H1 (cell line): ENCODE measurements at places on chromosomes 11 and 22. TPM values are rescaled to one million over a fixed set of nuclear protein-coding genes. Genes with fewer than 3 reads are reported as not detected.

DNA sequence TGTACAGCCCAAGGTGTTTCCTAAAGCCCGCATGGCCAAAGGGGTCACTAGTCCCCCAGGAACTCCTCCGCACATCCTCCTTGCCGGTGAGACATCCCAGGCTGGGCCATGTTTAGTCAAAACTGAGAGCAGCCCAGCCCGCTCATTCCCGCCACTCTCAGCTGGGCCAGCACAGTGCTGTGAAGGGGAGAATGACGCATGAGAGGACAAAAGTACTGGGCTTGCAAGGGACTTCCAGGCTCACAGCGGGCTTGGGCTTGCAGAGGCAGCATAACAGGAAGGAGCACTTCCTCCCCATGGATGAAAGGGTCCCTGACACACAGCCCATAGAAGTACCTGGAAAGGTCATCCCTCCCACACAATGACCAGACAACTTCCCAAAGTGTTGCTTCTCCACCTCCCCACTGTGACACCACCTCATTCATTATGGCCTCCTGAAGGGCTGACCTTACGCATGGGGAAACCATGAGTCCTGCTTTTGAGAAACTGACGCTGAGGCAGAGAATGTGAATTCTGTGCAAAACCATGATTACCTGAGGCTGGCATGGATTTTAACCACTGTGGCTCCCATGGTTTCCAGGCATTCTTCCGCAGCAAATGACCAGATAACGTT is 19.1 kb downstream of the ETS1 start:
- no peak overlapping the region for H3K27ac ChIP-seq
- no peak overlapping the region for H3K4me3 ChIP-seq
- DNase-seq = no peak
- H3K4me1 ChIP-seq = no peaks in the 10 kb centered on the region

- no peaks in the 10 kb centered on the region for H3K4me1 ChIP-seq
- DNase-seq = no peak
- H3K4me3 ChIP-seq = no peak overlapping the region
- H3K36me3 ChIP-seq = no peaks in the 10 kb centered on the region
- no peaks in the 10 kb centered on the region for H3K27me3 ChIP-seq
Observed at GRCh38 chr11:11760838-11761237, 80.9 kb upstream of the USP47 start.

GRCh38 chr11:76947190-76947589 is 86.5 kb downstream of the ACER3 start:
- no peaks in the 10 kb centered on the region for H3K36me3 ChIP-seq
- H3K4me3 ChIP-seq = no peak overlapping the region
- DNase-seq = no peak
- H3K27me3 ChIP-seq = no peaks in the 10 kb centered on the region
- peaks cover 3% of the 10 kb centered on the region for H3K4me1 ChIP-seq

The APOA5 gene
- total RNA-seq = 0.15 and 0.21 TPM in 2 replicates

- H3K4me1 ChIP-seq = peaks cover 16% of the 10 kb centered on the region; the same call in 1 of the 2 replicates
- H3K27me3 ChIP-seq = peaks cover 4% of the 10 kb centered on the region; the same call in 1 of the 2 replicates
- no peaks in the 10 kb centered on the region for H3K36me3 ChIP-seq
- H3K4me3 ChIP-seq = no peak overlapping the region
- H3K27ac ChIP-seq = no peak overlapping the region
Observed at GRCh38 chr11:3860375-3860774, 4.9 kb downstream of the STIM1 start.

DNA sequence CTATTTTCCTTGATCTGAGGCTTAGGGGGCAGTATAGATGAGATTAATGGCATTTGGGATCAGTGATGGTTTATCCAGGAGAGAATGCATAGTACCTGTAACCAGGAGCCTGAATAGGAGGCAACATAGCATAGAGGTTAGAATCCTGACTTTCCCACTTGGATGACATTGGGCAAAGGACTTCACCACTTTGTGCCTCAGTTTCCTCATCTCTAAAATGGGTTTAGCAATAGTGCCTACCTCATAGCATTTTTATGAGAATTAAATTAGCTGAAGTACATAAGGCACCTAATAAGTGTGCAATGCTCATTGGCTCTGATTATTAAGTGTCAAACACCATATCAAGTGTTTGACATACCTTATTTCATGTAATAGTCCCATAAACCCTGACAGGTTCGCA is 30.8 kb downstream of the CD44 start:
- H3K4me3 ChIP-seq = no peak overlapping the region
- H3K4me1 ChIP-seq = no peaks in the 10 kb centered on the region
- DNase-seq = no peak
- H3K27ac ChIP-seq = no peak overlapping the region
- no peaks in the 10 kb centered on the region for H3K27me3 ChIP-seq

DNA sequence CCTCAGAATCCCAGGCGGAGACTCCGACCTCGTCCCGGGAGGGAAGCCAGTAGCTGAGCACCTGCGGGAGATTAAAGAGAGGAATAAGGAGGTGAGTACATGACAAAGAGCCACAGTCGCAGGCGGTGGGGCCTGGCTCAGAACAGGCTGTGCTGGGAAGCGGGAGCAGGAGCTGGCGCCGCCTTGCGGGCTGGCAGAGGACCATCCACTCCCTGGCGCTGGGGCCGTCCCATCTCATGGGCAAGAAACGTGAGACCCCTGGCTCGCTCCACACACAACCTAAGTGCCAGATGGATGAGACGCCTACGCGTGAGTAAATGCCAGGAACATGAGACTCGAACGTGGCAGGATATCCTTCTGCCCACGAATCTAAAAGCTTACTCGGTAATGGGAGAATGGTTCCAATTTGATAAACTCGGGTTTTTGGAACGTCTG is 6.3 kb downstream of the CEND1 start:
- no peak overlapping the region for H3K27ac ChIP-seq
- H3K36me3 ChIP-seq = peaks cover 3% of the 10 kb centered on the region; the same call in 1 of the 2 replicates
- DNase-seq = peak; percentile 94
- H3K4me1 ChIP-seq = peaks cover 10% of the 10 kb centered on the region
- H3K27me3 ChIP-seq = no peaks in the 10 kb centered on the region
- H3K4me3 ChIP-seq = no peak overlapping the region

- H3K4me3 ChIP-seq = peak overlapping the region; percentile 66
- peaks cover 31% of the 10 kb centered on the region for H3K27me3 ChIP-seq
- H3K27ac ChIP-seq = no peak overlapping the region
- peaks cover 4% of the 10 kb centered on the region for H3K4me1 ChIP-seq
- no peaks in the 10 kb centered on the region for H3K36me3 ChIP-seq
- DNase-seq = peak; percentile 56
Observed at GRCh38 chr11:95149651-95150364, 60.2 kb downstream of the ENDOD1 start.

- no peaks in the 10 kb centered on the region for H3K4me1 ChIP-seq
- no peak overlapping the region for H3K4me3 ChIP-seq
Observed at GRCh38 chr11:83471831-83472727, 185.9 kb upstream of the CCDC90B start.

The IL18 gene
- 0.84 and 1.1 TPM in 2 replicates for total RNA-seq

GRCh38 chr11:94837317-94837716 is 69.2 kb downstream of the AMOTL1 start:
- H3K4me1 ChIP-seq = no peaks in the 10 kb centered on the region
- no peak for DNase-seq
- H3K27ac ChIP-seq = no peak overlapping the region
- no peak overlapping the region for H3K4me3 ChIP-seq
- H3K27me3 ChIP-seq = no peaks in the 10 kb centered on the region
- peaks cover 11% of the 10 kb centered on the region for H3K36me3 ChIP-seq

The GPR83 gene
- 1.3 and 1.5 TPM in 2 replicates for total RNA-seq

The DEPDC5 gene
- 26.5 and 26.7 TPM in 2 replicates for total RNA-seq

The FOLH1 gene
- total RNA-seq = 0.31 and 0.56 TPM in 2 replicates

DNA sequence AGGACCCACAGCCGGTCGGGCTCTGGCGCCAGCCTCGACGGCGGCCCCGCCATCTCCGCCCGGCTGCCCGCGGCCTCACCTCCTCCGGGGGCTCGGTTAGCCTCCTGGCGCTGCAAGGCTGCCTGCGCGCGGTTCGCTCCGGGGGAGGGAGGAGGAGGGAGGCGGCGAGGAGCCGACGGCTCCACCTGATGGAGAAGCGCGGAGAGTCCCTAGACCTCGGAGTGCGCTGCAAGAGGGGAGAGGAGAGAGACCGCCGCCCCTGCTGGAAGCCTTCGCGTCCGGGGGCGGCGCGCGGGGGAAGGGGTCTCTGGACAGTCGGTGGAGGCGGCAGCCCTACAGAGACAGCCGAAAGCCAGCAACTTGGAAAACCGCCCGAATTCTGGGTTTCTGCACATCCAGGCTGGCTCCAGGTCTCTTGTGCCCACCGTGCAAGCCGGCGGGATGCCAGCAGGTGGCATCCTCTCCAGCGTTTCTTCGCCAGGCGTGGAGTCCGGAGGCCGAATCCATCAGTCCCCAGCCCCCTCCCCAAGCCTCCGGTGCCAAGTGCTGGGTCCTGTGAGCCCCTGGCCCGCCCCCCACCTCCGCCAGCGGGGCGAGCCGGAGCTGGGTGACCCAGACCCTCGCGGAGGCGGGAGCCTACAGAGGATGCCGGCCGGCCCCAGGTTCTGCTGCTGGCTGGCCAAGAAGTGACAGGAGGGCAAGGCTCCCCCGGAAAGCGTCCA is 2.9 kb upstream of the KIRREL3 start:
- peaks cover 44% of the 10 kb centered on the region for H3K27me3 ChIP-seq
- no peak for DNase-seq
- peak overlapping the region; percentile 68 for H3K4me3 ChIP-seq
- H3K27ac ChIP-seq = no peak overlapping the region
- H3K4me1 ChIP-seq = peaks cover 6% of the 10 kb centered on the region
- H3K36me3 ChIP-seq = no peaks in the 10 kb centered on the region
